ENCODE measurements at places on chromosomes 4 and X. TPM values are rescaled to one million over a fixed set of nuclear protein-coding genes. Genes with fewer than 3 reads are reported as not detected.

Gene NLGN3
- total RNA-seq: 0.32 TPM

- no peaks in the 10 kb centered on the region for H3K27me3 ChIP-seq
- no peak overlapping the region for H3K27ac ChIP-seq
- no peak overlapping the region for H3K4me3 ChIP-seq
- H3K4me1 ChIP-seq: no peaks in the 10 kb centered on the region
These were observed 370.0 kb downstream of the GPAT3 start for GRCh38 chr4:83905952-83906351.

DNA sequence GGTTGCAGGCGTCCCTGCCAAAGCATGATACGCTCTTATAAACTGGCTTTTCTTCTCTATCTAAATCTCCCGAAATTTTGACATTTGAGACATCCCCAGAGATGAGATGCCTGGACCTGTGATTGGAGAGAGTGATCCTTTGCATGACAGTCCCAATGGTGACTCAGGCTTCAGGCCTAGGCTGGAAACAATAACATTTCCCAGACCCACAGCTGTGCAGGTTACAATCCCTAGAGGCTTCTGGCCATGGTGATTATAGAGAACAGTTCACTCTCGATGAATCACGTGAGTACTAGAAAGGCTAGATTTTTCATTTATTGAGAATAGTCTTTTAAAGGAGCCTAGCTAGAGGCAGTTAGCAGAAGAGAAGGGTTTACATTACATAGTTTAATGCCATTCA lies 75.9 kb downstream of the SPATA18 start:
- H3K27me3 ChIP-seq: no peaks in the 10 kb centered on the region
- H3K4me3 ChIP-seq: no peak overlapping the region
- H3K27ac ChIP-seq: no peak overlapping the region
- H3K4me1 ChIP-seq: no peaks in the 10 kb centered on the region

DNA sequence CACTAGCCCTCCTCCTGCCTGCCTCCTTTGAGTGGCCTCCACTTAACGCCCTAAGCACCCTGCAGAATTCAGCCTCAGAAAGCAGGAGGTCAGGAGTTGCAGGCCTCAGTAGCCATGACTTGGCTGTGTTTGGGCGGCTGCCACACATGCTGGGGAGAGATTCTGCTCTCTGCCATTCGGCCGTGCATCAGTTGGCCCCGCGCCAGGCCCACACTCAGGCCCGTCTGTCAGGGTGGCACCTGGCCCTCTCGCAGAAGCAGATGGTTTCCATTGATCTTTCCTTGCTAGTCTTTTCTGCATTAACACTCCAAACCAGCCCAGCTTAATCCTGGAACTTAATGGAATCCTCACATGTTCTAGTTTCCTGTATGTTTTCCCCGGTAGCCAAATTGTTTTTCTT lies 30.7 kb upstream of the ATP6AP2 start:
- H3K36me3 ChIP-seq: no peaks in the 10 kb centered on the region
- H3K4me3 ChIP-seq: no peak overlapping the region
- peaks cover 50% of the 10 kb centered on the region for H3K27me3 ChIP-seq
- no peak for DNase-seq
- H3K27ac ChIP-seq: no peak overlapping the region
- no peaks in the 10 kb centered on the region for H3K4me1 ChIP-seq
